ENCODE measurements at places on chromosomes 7 and 10. TPM values are rescaled to one million over a fixed set of nuclear protein-coding genes. Genes with fewer than 3 reads are reported as not detected.

The NKX2-3 gene
- not detected for total RNA-seq

The OLAH gene
- 0.45 TPM for total RNA-seq

- no peak overlapping the region for H3K27ac ChIP-seq
- H3K4me3 ChIP-seq = no peak overlapping the region
- H3K4me1 ChIP-seq = no peaks in the 10 kb centered on the region
Measured at GRCh38 chr10:89867964-89868363, 166.6 kb downstream of the KIF20B start.

DNA sequence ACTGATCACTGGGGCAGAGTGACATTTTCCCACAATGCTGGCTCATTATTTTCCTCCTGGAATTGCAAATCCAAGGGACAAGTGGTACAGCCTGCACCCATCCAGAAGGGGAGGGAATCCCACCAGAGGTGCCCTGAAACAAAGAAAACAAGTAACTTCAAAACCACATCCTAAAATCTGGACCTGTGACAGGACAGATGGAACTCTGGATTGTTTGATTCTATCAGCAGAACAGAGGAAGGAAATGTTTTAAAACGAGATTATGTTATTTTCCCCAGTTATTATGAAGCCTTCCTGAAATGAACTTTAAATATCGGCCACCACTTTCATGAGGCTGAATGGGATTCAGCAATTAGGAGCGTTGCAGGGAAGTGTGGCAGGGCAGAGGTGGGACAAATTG is 62.2 kb upstream of the ECHDC3 start:
- H3K27ac ChIP-seq = no peak overlapping the region
- H3K36me3 ChIP-seq = peaks cover 4% of the 10 kb centered on the region
- H3K4me3 ChIP-seq = no peak overlapping the region
- DNase-seq = no peak
- H3K4me1 ChIP-seq = peaks cover 21% of the 10 kb centered on the region
- H3K27me3 ChIP-seq = peaks cover 15% of the 10 kb centered on the region

DNA sequence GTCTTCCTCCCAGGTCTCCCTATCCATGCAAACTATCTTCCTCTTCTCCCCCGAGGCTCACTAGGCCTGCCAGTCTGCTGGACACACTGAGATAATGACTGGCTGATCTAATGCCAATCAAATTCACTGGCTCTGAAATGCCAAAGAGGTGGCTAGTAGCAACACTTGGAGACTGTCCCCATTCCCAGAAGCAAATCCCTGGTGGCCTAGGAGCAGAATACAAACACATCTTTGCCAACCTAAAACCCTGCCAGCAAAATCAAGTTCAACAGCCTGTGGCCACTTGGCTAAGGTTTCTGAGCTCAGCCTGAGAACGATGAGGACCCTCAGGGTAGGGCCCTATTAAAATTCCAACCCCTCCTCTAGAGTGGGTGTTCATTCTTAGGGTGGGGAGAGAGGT is 46.6 kb downstream of the SH3PXD2A start:
- no peak for DNase-seq
- H3K4me1 ChIP-seq = peaks cover 6% of the 10 kb centered on the region
- peaks cover 2% of the 10 kb centered on the region for H3K27me3 ChIP-seq
